ENCODE measurements at places on chromosomes 1 and 21. TPM values are rescaled to one million over a fixed set of nuclear protein-coding genes. Genes with fewer than 3 reads are reported as not detected.

Gene UBASH3A
- polyA plus RNA-seq: not detected

Gene NECTIN4
- 0.07 TPM for polyA plus RNA-seq

Gene MYBPH
- 0.17 TPM for polyA plus RNA-seq

Gene LCE6A
- polyA plus RNA-seq: not detected

Gene PLA2G2F
- polyA plus RNA-seq: not detected

Gene SLC45A1
- 0.21 TPM for polyA plus RNA-seq

Gene BGLAP
- 0.90 TPM for polyA plus RNA-seq

Gene KPRP
- not detected for polyA plus RNA-seq

Gene OR2L8
- polyA plus RNA-seq: not detected

Gene NBPF10
- polyA plus RNA-seq: 0.10 TPM

Gene SPRR2B
- not detected for polyA plus RNA-seq

Gene RORC
- not detected for polyA plus RNA-seq

Gene FAM72B
- 0.66 TPM for polyA plus RNA-seq

Gene TESK2
- polyA plus RNA-seq: 3.9 TPM

Gene CYP4A22
- not detected for polyA plus RNA-seq

Gene GPR52
- polyA plus RNA-seq: not detected

Gene F11R
- 35.9 TPM for polyA plus RNA-seq

Gene SH2D5
- not detected for polyA plus RNA-seq

Gene FAM151A
- polyA plus RNA-seq: not detected

Gene TMIGD3
- 3.1 TPM for polyA plus RNA-seq

Gene RBM11
- not detected for polyA plus RNA-seq

Gene ZP4
- polyA plus RNA-seq: not detected

Gene SYT14
- not detected for polyA plus RNA-seq

Measured in CD14-positive monocyte (primary cell).